ENCODE measurements at places on chromosomes 1 and 21.

- no peak for DNase-seq
Observed at GRCh38 chr1:178579095-178579494, 66.2 kb downstream of the TEX35 start.

GRCh38 chr1:2504949-2505272 is 21.5 kb downstream of the PANK4 start:
- DNase-seq: no peak

DNA sequence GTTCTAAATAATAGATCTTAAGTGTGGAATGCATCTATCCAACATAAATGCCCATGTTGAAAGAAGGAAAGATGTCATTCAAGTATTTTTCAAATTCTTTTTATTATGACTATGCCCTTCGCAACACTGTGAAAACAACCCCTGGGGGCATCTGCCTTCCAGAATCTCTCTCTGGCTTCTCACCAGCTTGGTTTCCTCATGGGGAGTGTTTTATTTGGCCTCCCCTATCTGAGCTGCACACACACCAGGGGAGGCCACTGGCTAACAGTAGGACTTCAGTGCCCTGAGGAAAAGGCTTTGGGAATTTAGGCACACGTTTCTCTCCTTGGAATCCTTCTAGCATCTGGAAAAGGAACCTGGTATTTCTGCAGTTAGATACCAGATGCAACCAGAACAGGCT is 130.6 kb downstream of the EDEM3 start:
- no peak for DNase-seq

DNA sequence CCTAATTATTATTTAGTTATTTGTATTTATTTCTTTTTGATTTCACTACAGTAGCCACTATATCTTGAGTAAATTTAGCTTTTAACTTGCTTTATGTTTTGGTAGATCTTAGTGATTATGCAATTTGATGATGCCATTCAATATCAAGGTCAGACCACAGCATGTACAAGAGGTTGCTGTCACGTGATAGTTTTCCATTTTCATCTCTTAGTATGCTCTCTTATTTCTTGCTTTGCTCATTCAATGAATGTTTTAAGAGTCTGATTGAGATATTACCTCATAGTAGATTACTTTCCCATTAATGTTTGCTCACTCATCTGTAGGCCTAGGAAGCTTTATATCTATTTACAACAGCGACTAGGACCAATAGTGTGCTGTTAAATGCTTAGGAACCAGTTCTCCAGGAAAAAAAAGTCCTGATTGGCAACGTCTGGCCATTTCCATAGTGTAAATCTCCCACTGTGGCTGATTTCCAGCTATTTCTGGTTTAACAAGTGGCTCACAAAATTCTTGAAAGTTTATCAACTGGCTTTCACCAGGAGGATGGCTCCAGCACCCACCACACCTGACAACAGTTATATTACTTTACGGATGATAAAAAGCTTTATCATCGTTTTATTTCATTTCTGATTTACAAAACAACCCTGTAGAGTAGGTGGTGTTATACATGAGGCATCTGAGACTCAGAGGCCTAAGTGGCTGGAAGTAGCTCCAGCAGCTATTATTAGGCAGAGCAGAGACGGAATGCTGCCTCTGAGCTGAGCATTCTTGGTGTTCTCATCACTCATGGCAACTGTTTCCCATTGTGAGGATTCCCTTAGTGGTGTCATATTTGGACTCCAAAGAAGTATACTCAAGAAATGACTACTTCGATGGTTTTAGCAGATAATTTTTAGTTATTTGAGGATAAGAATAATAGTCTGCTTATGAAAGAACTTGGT is 235.2 kb downstream of the DISC1 start:
- DNase-seq: no peak

- peak; percentile 62 for DNase-seq
Observed at GRCh38 chr1:19800076-19800804, 524 bp upstream of the TMCO4 start.

DNA sequence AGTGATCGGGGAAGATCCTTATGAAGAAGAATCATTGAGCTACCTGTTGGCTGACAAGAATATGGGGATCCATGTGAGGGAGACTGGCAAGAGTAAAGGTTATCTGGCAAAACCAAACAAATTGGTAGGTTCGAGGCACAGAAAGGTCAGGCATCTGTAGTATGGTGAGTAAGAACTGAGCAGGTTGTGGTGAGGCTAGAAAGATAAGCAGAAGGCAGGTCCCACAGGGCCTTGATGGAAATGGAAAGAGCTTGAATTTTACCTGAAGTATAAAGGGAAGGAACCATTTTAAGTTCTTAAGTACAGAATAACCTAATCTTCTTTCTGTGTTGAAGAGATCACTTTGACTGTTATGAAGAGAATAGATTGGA is 11.1 kb downstream of the PTPRC start:
- DNase-seq: no peak

GRCh38 chr1:156959925-156960324 is 39.5 kb downstream of the LRRC71 start:
- DNase-seq: no peak

GRCh38 chr1:221302810-221303209 is 423.6 kb downstream of the HLX start:
- DNase-seq: no peak

- peak; percentile 11 for DNase-seq
Observed at GRCh38 chr21:42818328-42818749, 61.0 kb downstream of the WDR4 start.

- DNase-seq: no peak
Observed at GRCh38 chr21:39080366-39080765, 102.9 kb downstream of the PSMG1 start.

- no peak for DNase-seq
Observed at GRCh38 chr1:20981915-20982314, 194.8 kb downstream of the EIF4G3 start.

- no peak for DNase-seq
Observed at GRCh38 chr1:53468374-53468773, 9.2 kb downstream of the DMRTB1 start.

DNA sequence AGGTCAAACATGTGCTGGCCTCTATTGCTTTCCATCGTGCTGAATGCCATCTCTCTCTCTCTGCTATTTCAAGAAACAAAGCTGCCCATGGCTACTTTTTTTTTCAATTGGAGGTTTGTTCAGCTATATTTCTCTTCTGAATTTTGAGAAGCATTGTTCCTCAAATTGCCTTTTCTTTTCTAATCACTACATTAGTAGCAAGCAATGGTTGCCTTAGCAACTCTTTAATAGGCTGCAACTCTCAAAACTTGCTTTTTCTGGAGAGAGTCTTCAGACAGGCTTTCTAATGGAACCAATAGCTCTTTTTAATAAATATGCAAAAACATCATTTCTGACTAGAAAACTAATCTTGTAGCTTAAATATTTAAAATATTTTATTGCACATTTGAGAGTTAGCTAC is 439.0 kb downstream of the LRRIQ3 start:
- no peak for DNase-seq

DNA sequence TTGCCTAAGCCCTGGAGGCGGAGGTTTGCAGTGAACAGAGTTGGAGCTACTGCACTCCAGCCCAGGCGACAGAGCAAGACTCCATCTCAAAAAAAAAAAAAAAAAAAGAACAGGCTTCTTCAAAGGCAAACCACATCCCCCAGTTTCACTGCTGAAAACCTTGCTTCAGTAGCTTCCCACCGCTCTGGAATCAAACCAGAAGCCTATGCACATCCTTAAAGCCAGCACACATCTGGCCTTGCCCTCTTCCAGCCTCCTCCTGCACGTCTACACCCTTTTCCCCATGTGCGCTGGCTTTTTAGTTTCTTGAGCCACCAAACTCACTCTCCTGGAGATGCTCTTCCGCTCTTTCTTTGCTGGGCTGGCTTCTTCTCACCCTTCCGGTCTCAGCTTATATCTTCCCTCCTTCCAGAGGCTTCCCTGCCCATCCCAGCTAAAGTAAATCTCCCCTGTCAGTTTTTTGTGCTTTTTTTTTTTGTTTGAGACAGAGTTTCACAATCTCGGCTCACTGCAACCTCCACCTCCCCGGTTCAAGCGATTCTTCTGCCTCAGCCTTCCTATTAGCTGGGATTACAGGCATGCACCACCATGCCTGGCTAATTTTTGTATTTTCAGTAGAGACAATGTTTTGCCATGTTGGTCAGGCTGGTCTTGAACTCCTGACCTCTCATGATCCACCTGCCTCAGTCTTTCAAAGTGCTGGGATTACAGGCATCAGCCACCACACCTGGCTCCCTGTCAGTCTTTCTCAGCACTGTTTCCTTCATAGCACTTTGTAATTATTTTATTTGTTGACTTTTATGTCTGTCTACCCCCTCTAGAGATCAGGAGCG is 42.0 kb upstream of the ID3 start:
- DNase-seq: no peak

GRCh38 chr1:83999316-83999819 is 436 bp upstream of the TTLL7 start:
- peak; percentile 31 for DNase-seq

GRCh38 chr1:229153955-229154548 is 116.9 kb upstream of the RAB4A start:
- DNase-seq: no peak

- no peak for DNase-seq
Observed at GRCh38 chr1:174550296-174550695, 102.5 kb downstream of the GPR52 start.

- DNase-seq: no peak
Observed at GRCh38 chr1:91555074-91555730, 54.6 kb downstream of the CDC7 start.

- DNase-seq: no peak
Observed at GRCh38 chr21:15063814-15064575, 805 bp downstream of the NRIP1 start.

- DNase-seq: no peak
Observed at GRCh38 chr1:147413110-147413605, 128.1 kb upstream of the BCL9 start.

DNA sequence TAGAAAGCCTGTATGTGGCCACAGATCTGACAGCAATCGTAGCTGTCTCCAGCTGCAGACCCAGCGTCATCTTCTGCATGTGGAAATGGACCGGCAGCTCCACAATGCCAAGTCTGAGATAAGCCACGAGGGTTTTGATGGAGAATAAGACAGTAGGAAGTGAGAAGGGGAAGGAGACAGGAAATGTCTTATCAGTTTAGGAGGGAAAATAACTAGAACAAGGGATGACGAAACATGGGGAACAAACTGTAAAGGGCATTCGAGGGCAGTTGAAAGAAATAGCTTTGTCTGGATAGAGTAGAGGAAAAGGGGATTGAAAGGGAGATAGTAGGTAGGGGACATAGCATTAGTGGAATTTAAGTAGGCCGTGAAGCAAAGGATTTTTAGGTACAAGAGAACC is 74.0 kb upstream of the CTTNBP2NL start:
- no peak for DNase-seq

- no peak for DNase-seq
Observed at GRCh38 chr1:43554444-43554992, 23.8 kb downstream of the PTPRF start.

DNA sequence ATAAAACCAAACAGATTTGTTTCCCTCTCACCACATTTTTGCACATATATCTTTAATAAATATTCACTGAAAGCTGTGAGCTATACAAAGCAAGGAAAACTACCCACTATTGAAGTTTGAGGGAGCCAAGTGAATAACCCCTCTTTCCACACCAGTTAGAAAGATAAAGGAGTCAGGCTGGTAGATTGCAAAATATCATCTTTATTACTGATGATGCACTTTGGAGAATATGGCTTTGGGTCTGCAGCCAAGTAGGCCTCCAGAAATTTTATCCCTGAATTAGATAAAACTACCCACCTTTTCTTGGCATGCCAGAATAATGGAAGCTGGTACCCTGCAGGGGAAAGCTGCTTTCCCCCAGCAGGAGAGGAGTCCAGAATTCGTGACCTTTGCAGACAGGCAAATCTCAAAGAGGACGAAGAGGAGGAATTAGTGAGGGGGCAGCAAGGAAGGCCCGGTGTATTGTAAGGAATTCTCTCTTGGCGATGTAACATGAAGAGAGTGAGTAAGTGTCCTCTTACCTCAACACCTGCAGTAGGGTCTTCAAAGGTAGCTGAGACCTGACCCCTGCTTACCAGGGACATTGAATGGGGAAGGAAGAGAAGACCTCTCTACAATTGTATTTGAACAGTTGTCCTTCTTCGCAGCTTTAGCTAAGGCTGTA is 84.7 kb downstream of the LRRC8D start:
- no peak for DNase-seq

- DNase-seq: no peak
Observed at GRCh38 chr1:110307239-110307974, 31.8 kb upstream of the RBM15 start.

- no peak for DNase-seq
Observed at GRCh38 chr1:9909234-9910046, 629 bp downstream of the CTNNBIP1 start.

GRCh38 chr1:147648933-147649332 is 21.4 kb downstream of the ACP6 start:
- DNase-seq: no peak

- DNase-seq: no peak
Observed at GRCh38 chr1:204680461-204680860, 5.1 kb downstream of the LRRN2 start.

DNA sequence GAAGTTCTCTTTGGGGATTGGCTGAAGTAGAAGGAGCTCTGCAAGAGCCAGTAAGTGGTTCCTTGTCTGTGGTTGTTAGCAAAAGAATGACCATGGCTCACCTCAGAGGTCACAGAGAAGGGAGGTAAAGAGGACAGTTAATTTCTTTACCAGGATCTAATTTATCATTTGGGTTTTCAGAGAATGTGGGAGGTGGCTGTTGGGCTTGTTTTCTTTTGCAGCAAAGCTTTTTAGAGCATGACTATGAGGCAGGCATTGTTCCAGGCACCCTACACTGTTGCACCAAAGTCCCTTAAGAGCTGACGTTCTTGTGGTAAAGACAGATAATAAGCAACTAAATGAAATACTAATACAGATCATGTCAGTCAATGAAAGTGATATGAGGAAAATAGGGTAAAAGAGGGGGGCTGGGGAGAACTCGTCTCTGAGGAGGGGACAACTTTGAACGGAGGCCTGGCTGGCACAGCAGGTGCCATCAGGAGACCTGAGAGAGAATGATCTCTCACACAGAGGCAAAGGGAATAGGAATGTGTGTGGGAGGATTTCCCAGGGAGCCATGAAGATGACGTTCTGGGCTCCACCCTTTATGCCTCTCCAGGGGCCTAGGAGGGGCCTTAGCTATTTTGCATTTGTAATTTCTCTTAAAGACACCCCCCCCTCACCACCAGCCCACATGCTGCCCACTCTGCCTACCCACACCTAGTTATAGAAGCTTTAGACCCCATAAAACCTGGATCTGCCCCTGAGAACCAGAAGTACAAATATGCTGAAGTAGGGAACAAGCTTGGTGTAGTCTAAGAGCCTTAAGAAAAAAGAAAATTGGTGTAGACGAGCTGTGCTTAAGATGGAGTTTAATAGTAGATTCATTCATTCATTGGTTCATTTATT is 177.5 kb downstream of the ROR1 start:
- DNase-seq: no peak

DNA sequence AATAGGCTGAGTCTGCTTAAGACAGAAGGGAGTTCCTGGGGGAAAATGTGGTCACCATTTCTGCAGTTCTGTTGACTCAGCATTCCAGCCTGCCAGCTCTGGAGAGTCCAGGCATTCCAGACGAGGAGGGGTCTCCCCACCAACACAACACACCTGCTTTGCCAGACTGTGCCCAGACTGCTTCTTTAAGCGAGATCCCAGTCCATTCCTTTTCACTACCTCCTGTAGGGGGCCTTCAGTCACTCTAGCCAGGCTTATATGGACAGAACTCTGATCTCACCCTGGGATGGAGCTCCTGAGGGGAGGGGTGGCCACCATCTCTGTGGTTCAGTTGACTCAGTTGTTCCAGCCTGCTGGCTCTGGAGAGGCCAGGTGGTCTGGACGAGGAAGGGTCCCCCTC is 48.5 kb downstream of the UBE2U start:
- DNase-seq: no peak

- no peak for DNase-seq
Observed at GRCh38 chr1:45686015-45686287, 382 bp downstream of the GPBP1L1 start.

Measured in AG09319 (cell line).